ENCODE measurements at places on chromosomes 2 and 18.
A peak's percentile ranks its signal among the peaks of the same experiment; 100 is the strongest.

- DNase-seq = no peak
These were observed 59.3 kb upstream of the SPP2 start for GRCh38 chr2:233991196-233991595.

GRCh38 chr2:120659275-120659977, 76.2 kb upstream of the GLI2 start:
- DNase-seq = peak; percentile 48

DNA sequence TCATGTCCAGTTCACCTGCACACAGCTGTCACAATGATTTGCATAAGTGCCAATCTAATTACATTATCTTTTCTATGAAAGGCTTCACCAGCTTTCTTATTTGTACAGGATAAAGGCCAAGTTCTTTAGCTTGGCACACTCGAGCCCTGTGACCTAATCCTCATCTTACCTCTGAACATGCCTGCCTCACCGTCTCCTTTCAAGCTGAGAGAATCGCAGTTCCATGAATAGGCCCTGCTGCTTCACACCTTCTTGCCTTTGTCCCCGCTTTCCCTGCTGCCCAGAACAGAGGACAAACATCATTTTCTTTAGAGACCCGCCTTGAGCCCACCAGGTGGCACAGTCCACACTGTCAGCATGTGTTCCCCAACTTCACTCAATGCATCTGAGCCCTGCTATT, 1094.7 kb downstream of the BCL11A start:
- DNase-seq = no peak

GRCh38 chr18:62073461-62074281, 113.2 kb downstream of the PIGN start:
- no peak for DNase-seq

DNA sequence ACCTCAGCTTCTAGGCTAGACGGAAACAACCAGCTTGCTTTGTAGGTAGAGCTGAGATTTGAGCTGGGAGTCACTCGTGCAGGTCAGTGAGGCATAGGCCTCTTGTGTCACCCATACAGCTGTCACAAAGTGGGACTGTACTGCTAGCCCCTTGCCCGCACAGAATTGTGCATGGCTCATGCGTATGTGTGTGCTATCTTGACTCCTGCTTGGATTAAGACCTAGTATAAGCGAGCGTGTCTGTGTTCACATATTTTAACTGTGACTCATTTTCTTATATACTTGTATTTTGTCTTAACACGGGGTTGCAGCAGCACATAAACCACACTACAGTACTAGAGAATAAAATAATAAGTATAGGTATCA, 20.1 kb downstream of the CEP68 start:
- DNase-seq = no peak

DNA sequence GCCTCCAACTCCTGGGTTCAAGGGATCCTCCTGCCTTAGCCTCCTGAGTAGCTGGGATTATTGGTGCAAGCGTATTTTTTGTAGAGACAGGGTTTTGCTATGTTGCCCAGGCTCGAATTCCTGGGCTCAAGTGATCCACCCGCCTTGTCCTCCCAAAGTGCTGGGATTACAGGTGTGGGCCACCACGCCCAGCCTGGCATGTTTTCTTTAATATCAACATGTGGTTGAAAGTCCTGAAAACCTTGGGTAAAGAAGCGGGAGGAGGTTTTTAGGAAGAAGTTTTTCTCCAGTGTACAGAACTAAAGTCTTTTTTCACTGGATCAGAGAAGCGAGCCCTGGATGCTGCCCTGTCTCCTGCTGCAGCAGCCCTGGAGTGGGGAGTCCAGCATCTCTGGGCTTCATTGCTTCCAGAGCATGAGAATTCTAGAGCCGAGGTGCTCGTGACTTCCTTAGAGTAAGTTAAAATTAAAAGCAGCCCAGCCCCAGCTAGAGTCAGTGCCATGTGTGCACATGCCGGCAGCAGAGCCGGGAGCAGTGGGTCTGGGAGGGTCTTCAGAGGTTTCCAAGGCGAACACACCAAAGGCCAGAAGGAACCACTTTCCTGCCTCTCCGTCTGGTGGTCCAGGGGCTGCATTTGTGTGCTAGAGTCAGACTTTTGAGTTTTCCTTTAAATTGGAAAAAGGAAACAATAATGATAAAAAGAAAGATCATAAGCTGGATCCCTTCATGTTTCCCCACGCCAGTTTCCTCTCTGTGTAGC, 31.2 kb downstream of the ITGB1BP1 start:
- peak; percentile 60 for DNase-seq

GRCh38 chr18:31954349-31954748, 11.4 kb upstream of the TRAPPC8 start:
- DNase-seq = no peak

GRCh38 chr2:12684471-12684936, 32.2 kb upstream of the TRIB2 start:
- DNase-seq = no peak

- no peak for DNase-seq
These were observed 97.6 kb upstream of the SEC11C start for GRCh38 chr18:59041819-59042815.

- DNase-seq = no peak
These were observed 70.6 kb downstream of the CERS6 start for GRCh38 chr2:168526641-168527040.

DNA sequence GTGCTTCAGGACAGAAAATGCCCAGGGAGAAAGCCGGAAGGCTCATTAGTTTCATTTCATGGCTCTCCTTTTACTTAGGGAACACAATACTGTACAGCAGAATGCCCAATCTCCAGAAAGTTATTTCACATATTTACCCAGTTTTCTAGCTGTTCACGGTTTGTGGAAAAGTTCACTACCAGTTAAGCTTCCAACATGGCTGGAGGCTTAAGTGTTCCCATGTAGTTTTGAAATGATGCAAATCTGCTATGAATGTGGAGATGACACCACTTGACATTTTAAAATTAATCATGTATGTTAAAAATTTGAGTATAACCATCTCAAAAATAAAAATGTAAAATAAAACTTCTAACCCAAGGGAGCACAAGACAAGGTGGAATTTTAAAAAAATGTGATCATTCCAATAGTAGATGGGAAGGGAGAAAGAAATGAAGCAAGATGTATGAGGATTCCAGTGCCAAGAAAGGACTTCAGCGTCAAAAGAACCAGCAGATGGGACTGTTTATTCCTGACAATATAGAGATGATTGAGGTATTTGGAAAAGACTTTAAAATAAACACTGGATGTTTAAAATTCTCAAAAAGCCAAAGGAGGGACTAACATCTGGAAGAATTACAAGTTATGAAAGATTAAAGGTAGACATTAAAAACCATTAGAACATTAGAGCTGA, 60.9 kb upstream of the OSR1 start:
- DNase-seq = no peak

DNA sequence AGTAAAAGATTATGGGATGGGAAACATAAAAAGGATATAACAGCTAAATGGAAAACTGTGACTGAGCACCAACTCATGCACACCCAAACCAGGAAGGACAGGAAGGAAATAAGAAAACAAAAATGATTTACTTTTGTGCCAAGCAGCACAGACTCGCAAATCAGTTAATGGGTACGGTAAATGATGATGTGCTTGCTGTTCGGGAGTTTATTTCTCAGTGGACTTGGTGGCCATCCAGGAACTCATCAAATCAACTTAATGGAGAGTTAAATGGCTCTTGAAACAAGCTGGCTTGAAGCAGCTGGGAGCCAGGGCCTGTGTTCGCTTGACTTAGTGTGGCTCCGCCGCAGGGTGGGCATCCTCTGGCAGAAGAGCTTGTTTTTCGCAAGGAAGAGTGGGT, 36.2 kb downstream of the MTCL1 start:
- no peak for DNase-seq

GRCh38 chr2:232353660-232354059, 24.9 kb upstream of the ALPP start:
- no peak for DNase-seq

GRCh38 chr2:157698430-157698829, 69.8 kb upstream of the ACVR1C start:
- DNase-seq = no peak

DNA sequence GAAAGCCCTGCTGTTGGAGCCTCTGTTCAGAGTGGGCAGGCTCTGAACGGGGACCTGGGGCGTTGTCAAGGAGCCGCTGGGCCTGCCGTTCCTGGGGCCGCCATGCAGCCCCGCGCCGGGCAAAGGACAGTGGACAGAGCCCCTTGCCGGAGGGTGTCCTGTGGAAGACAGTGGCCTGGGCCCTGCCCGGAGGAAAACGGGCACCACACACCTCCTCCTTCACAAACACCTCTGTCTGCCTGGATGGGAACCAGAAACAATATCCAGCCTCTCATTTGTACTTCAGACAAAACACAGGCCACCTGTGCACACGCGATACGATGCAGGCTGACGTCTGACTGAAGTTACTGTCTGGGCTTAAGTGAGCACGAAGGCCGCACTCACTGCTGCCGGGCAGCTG, 233.7 kb downstream of the TWIST2 start:
- DNase-seq = no peak

- DNase-seq = no peak
These were observed 3.5 kb upstream of the MYL1 start for GRCh38 chr2:210318486-210318885.

DNA sequence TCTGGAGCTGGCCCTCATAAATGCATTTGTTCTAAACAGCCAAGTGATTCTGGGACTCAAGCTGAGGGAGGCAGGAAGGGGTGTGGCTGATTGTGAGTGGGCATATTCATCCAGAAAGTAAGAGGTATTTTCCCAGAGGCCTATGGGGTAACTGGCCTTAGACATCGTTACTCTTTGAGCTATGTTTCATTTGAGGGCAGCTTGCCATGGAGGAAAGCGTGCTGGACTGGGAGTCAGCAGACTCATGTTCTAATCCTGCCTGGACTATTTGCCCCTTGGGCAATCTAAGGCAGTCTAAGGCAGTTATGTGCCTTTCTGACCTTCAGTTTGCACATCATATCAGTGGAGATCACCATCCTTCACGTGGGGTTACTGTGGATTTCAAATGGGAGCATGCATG, 93.5 kb upstream of the SLC14A2 start:
- no peak for DNase-seq

GRCh38 chr2:230591850-230592249, 120.8 kb upstream of the CAB39 start:
- DNase-seq = no peak

GRCh38 chr18:42936289-42936688, 179.2 kb downstream of the RIT2 start:
- no peak for DNase-seq

DNA sequence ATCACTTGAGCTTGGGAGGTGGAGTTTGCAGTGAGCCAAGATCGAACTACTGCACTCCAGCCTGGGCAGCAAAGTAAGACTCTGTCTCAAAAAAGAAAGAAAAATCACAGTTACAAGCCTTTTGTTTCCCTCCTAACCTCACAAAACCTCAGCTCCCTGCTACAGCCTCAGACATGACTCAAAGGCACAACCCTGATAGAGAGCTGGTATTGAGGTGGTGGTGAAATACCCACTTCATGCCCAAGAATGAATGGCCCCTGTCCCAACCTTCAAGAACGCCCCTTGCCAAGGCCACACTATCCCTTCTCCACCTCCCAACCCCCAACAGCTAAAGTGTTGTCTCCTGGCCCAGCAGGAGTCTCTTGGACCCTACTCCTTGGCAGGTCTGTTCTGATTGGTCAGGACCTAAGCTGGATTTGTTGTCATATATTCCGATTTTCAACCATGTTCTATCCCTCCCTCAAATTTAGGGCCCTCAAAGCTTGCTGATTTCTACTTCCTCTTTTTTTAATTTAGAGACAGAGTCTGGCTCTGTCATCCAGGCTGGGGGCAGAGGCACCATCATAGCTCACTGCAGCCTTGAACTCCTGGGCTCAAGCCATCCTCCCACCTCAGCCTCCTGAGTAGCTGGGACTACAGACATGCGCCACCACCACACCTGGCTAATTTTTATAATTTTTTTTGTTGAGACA, 61.9 kb upstream of the BZW1 start:
- no peak for DNase-seq

DNA sequence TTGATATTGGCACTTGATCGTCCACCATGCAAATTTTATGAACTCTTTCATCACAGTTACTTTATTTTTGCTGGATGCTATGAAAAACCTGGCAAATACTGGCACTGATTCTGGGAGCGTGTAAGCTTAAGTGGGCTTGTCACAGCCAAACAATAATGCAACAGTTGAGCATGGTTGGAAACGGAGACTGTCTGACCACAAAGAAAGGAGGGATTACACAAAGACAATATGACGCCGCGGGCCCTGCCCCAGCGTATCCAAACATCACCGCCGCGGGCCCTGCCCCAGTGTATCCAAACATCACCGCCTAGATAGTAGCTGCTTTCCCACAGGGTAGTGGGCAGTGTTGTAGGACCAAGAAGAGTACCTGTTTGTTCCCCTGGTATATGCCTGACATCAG, 135.9 kb downstream of the PRPF40A start:
- no peak for DNase-seq
